Chondrocyte (in vitro differentiated cells): ENCODE measurements at places on chromosomes 13 and 19.

DNA sequence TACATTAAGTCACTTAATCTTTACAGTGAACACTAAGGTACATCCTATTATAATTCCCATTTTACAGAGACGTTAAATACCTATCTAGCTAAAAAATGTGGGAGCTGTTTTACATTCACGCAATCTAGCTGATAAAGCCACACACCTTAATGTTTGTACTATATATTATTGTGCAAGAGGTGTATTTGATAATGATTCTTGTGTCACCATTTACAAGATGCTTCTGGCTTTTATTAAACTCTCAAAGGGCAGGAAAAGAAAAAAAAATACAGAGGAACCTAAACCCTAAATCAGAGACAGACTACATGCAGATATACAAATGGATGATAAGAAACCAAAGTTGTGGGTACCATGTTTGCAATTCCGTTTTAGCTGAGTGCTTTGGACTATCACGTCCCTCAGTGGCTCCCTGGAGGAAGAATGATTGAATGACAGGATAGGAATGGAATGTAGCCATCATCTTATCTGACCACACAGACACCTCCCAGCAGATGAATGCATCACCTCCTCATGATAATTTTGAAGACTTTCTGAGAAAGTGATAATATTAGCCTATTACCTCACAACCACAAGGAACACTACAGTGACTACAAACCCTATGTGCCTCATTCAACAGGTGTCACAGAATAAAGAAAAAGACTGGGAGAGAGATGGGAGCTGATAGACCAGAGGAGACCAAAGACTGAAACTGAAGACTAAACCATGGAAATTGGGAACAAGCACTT is 230.5 kb upstream of the SERP2 start:
- DNase-seq, result no peak

DNA sequence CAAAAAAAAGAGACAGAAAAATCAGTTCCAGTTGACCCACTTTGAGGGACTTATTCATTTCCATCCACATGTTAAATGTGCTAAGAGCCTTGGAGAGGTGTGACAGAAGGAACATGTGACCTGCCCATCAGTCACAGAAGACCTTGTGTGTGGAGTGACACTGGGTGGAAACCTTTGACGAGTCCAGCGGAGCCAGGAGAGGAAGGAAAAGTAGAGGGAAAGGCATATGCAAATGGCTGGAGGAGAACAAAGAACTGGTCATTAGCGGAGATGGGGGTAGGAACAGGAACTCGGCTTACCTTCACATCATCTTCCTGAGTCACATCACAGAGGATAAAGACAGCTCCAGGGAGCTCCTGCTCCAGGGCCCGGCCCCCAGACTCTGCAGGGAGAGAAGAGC is 2.3 kb downstream of the HSD17B14 start:
- DNase-seq, result no peak

DNA sequence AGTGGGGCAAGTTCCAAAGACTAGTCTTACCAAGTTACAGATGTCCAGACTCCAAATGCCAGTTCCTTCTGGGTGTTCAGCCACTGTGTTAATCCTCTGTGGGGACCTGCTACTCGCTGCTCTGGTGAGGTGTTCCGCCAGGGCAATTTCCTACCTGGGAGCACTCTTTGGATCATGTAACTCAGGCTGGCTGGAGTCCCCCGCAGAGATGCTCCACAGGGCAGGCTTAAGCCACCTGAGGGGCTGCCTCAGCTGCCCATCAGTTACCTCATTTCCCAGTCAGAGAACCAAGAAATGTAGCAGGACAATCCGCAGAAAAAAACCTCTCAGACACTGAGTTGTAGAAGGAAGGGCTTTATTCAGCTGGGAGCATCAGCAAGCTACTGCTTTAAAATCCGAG is 133.8 kb downstream of the ZNF737 start:
- no peak for DNase-seq

- DNase-seq, result no peak
These were observed 740.5 kb downstream of the PCDH9 start for GRCh38 chr13:66489586-66489985.

GRCh38 chr13:95497381-95497807 is 55.1 kb upstream of the CLDN10 start:
- no peak for DNase-seq

DNA sequence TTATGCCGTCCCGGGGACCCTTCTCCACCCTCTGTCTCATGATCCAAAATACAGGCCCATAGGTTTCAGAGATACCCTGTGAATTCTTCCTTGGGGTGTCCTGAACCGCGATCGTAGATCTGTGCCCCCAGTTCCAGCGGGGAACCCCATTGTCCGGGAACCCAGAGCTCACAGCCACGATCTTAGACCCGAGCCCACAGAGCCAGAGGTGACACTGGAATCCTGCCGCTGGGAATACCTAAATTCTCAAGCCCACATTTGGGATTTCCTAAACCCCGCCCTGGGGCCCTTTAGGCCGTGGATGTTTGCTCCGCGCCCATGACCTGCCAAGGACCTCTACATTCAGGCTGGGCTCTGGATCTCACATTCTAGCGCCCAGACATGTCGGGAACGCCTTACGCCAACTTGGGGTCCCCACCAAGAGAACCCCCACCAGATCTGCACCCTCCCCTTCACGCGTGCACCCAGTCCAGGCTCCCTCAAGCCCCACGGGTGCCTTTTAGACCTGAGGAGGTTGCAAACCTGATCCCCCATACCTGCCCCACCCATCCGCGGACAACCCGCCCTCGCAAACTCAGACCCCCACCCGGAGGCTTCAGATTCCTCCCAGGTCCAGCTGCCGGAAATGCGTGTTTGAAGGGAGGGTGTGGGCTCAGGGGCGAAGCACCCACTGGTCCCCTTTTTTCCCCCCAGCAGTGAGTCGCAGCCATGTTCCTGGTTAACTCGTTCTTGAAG is 605 bp downstream of the CAPNS1 start:
- no peak for DNase-seq

GRCh38 chr13:73412933-73413332 is 354.1 kb downstream of the KLF5 start:
- no peak for DNase-seq

DNA sequence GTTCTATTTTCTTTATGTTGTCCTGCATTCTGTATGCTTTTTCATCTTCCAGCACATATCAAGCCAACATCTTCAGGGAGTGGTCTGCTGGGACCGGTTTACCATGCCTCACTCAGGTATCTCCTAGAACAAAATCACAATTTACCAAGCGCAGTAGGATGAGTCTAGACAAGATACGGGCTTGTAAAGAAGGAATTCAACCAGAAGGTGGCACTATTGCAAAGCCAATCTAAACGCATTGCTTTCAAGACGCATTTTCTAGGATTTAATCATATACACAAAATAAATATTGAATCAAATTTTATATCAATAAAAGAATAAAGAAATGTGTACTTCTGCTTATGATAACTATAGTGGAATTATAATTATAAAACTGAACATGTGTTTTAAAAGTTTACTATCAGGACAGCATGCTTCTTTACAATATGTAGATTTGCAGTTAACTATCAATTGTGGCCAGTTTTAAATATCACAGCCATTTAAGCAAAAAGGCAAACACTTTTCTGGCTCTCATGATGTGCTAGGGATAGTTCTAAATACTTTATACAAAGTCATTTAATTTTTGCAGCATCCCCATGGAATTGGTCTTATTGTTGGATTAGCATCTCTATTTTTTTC is 16.1 kb upstream of the TPP2 start:
- DNase-seq, result no peak

DNA sequence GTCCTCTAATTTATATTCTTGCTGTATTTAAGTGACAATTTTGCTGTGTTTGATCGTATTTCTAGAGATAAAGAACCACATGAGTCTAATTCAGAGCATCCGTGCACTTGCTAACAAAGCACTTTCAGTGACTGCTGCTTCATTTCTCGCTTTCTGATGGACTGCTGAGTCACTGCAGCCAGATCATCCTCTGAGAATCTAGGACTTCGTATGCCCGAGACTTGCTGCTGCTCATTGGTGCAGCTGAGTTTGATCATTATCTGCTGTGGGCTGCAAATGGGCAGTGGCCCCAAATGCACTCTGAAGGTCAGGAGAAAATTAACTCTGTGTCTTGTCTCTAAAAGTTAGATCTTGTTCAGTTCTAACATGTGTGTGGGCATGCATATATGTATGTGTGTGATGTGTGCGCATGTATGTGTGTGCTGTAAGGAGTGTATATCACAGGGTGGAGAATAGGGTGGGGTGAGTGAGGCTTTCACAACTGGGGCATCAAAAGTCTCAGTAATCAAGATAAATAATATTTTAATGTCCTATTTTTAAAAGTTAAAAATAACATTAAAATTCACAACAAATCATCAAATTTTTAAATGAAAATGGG is 342.6 kb downstream of the MTUS2 start:
- DNase-seq, result no peak

- DNase-seq, result no peak
These were observed 6.1 kb downstream of the NXNL1 start for GRCh38 chr19:17454576-17455071.

DNA sequence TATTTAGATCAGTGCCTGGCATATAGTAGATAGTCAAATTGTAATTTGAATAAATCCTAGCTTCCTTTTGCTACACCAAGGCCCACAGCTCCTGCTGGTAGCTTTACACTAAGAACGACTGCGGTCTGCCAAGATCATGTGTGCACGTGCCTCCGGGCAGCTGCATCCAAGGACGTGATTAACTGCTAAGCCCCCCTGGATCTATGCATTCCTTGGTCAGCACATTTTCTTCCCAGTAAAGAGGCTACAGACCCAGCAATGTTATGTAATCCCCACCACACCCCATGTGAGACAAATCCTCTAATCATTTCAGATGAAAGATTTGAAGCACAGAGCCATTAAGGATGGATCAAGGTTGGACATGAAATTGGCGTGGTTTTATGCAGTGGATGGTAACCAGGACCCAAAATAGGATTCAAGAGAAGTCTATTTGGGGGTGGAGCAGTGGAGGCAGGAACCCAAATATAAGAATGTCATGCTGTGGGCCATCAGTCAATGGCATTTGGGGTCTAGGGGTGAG is 65.2 kb upstream of the PEG3 start:
- DNase-seq, result no peak

GRCh38 chr19:34409189-34410164 is 5.3 kb downstream of the PDCD2L start:
- DNase-seq, result no peak

DNA sequence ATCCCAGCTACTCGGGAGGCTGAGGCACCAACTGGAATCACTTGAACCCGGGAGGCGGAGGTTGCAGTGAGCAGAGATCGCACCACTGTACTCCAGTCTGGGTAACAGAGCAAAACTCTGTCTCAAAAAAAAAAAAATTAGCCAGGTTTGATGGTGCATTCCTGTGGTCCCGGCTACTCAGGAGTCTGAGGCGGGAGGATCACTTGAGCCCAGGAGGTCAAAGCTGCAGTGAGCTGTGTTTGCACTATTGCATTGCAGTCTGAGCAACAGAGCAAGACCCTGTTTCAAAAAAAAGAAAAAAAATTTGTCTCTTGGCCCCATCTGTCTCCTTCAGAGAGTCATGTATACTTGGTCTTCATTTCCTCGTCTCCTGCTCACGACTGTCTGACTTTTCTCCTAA is 1.6 kb downstream of the CCDC97 start:
- peak; percentile 8 for DNase-seq

- no peak for DNase-seq
These were observed 58.1 kb upstream of the SCEL start for GRCh38 chr13:77477299-77477848.

GRCh38 chr13:101415358-101416174 is 742 bp downstream of the NALCN start:
- peak; percentile 82 for DNase-seq

- peak; percentile 70 for DNase-seq
These were observed 45.7 kb upstream of the F7 start for GRCh38 chr13:113059891-113060290.

DNA sequence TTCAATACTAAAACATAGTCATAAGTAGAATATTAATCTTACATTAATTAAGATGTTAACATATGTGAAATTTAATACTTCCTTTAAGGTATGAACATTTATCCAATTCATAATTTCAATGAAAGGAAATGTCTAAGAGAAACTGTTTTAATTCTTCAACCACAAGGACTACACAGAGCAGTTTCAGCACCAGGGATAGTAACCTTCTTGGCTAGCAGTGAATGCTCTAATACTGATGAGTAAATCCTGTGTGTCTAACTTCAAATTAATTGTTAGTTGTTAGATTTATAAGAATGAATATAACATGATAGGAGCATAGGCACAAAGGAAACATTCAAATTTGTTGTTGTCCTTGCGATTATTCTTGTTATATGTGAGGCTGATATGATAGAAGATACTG is 15.6 kb upstream of the NBEA start:
- no peak for DNase-seq

DNA sequence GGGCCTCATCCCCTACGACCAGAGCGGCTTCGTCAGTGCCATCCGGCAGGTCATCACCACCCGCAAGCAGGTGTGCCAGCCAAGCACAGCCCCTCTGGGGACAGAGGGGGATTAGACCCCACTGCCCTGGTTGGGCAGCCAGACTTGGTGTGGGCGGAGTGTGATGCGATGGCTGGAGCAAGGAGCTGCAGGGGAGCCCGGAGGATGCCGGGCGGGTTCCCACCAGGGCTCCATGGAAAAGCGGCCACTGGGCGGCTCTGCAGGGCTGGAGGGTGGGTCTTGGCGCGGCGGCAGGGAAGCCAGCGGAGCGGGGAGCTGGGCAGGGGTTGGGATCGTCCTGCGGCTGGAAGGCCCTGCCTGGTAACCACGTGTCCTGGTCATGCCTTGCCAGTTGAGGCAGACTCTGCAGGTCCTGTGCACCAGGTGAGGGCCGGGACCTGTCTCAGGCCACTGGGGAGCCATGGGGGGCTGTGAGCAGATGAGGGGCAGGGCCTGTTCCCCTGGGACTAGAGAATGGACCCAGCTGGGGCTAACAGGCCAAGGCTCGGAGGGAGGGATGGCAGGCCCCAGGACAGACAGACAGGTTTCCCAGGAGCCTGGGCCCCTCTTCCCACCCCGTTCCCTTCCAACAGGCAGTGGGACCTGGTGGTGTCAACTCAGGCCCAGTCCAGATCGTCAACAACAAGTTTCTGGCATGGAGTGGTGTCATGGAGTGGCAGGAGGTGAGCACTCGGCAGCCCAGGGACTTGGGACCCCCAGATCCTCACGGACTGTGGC is 6.3 kb downstream of the PTOV1 start:
- no peak for DNase-seq

DNA sequence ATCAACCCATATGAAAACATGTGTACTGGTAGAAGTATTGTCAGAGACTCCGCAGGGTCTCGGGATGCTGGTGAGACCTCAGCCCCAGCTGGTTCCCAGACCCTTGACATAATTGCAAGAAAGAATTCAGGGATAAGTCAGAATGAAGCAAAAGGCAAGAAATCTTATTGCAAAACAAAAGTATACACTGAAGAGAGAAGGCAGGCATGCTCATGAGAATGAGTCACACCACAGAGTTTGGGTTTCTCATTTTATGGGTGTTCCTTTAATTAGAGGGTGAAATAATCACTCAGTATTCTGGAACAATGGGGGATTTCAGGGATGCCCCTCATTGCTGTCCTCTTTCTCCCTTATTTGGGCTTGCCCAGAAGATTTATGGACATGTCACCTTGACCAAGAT is 1423.8 kb upstream of the MIR17HG start:
- no peak for DNase-seq
